ENCODE measurements at places on chromosomes 7 and 10.

DNA sequence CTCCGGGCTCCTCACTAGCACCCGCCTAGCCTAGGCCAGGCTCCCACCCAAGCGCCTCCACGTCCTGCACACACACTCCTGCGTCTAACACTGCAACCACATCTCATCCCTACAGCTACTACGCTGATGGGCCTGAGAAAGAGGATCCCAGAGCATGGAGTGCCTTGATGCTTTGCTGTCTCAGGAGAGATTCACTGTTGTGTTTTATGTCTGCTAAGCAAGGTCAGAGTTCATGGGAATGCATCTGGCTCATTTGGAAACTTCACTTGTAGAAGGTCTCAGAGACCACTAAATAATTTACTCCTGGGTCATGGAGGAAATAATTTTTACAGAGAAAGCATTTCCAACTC lies 88.7 kb downstream of the SLIT1 start:
- DNase-seq = no peak

DNA sequence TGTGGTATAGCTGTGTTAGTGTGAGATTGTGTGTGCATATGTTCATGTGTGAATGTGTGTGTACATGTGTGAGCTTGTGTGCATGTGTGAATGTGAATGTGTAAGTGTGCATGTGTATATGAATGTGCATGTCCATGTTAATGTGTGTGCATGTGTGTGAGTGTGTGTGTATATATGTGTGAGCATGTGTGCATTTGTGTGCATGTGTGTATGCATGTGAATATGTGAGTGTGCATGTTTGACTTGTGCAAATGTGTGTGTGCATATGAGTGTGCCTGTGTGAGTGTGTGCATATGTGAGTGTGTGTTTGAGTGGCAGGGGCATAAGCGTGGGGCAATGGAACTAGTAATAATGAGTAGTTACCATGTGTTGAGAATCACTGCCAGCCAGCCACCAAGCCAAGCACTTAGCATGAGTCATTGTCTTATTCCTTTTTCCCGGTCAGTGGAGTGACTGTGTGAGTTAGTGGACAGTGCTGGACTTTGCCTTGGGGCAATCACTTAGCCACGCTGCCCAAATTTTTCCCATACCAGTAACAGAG lies 46.3 kb upstream of the SHH start:
- DNase-seq = no peak

DNA sequence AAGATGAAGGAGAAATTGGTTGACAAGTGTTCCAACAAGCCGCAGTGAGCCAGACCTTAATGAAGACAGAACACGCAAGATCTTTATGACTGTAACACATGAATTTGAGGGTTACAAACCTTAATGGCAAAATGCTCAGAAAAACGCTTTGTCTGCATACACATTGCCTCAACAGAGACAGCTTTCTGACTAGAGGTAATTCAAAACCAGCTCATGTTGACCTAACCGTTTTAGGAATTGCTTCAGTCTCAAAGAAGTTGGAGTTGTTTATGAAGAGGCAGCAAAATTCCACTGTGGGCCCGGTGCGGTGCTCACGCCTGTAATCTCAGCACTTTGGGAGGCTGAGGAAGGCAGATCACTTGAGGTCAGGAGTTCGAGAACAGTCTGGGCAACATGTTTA lies 2.2 kb upstream of the GTF2I start:
- DNase-seq = no peak

DNA sequence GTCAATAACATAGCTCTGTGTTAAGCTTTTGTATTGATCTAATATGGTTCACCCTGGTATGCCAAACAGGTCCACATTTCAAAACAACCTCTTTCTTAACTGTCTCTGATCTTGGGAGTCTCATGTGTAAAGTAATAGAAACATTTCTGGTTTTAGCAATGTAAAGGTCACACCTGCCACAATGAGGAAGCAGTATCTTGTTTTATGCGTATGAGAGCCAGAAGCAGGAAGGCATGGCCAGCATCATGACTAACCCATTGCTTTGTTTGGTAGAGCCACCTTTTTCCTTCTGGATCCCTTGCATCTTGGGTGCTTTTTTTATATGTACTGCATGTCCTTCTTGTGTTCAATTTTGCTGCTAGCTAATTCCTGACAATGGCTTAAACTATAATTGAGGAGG lies 411.3 kb upstream of the SEMA3C start:
- DNase-seq = no peak

GRCh38 chr7:37988721-37989650 lies 68.5 kb downstream of the EPDR1 start:
- no peak for DNase-seq

DNA sequence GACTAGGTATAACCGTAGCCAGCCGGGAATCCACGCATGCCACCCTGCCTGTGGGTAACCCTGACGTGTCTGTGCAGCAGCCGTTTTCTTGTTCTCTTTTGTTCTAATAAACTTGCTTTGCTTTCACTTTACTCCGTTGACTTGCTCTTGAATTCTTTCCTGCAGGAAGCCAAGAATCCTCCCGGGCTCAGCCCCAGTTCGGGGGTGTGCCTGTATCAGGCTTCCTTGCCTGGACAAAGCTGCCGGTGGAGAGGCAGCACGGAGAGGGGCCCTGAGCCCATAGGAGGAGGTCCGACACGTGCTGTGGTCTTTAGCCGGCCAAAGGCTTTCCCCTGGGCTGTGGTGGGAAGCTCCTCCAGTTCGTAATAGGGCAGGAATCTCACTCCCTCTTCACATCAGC lies 256.5 kb upstream of the PPP2R2D start:
- no peak for DNase-seq

- DNase-seq = no peak
Observed at GRCh38 chr7:114843102-114843501, 78.8 kb upstream of the MDFIC start.

- DNase-seq = no peak
Observed at GRCh38 chr7:78489476-78490240, 691.1 kb downstream of the PHTF2 start.

- no peak for DNase-seq
Observed at GRCh38 chr7:94898340-94898739, 9.1 kb upstream of the PPP1R9A start.

DNA sequence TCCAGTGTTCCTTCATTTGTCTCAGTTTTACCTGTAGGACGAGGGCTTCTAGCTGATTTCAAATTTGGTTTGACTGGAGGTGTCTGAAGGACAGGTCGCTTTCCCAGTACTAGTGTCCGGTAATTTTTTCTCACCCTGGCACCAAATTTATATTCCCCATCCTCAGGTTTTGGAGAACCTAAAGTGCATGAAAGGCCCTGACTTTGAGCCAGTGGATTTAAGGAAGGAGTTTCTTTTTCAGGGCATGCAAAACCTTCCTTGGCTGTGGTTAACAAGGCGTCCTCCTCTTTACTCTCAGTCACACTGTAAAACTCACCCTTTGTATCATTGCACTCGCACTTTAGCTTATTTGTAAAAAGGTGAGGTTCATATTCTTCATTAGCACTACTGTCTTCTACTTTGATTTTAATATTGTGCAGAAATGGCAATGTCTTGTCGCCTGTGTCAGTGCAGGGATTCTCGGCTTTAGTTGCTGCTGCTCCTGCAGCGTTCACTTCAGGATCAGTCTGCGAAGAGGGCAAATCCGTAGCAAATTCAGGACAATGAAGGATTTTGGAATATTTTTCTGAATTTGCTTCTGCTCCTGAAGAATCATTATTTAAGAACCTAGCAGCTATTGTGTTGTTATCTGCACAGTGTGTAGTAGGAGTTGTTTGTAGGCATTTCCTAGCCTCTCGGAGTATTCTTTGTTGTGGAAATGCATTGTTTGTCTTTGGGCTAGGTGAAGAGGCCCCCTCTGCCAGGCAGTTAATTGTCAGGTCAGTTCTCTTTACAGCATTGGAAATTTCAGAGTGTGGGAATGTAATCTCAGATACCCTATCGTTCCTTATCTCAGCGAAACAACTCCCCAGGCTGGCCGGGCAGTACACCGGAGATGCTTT lies 9.9 kb downstream of the SKIDA1 start:
- no peak for DNase-seq

DNA sequence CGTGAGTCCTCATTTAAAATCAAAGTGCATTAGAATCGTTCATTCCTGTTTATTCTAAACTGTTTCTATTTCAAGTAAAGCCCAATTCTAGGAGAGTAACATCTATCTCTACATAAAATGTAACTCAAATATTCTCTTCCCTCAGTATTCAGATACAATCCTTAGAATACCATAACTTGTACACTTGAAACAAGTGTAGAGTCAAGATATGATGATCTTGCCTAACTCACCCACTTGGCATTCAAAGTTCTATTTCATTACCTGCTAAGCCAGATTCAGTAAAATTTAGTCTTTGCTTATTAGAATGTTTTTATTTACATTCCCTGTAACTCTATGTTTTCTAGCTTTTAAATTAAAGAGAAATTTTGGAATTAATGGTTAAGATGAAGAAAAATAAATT lies 31.6 kb downstream of the PRPS1L1 start:
- DNase-seq = no peak

DNA sequence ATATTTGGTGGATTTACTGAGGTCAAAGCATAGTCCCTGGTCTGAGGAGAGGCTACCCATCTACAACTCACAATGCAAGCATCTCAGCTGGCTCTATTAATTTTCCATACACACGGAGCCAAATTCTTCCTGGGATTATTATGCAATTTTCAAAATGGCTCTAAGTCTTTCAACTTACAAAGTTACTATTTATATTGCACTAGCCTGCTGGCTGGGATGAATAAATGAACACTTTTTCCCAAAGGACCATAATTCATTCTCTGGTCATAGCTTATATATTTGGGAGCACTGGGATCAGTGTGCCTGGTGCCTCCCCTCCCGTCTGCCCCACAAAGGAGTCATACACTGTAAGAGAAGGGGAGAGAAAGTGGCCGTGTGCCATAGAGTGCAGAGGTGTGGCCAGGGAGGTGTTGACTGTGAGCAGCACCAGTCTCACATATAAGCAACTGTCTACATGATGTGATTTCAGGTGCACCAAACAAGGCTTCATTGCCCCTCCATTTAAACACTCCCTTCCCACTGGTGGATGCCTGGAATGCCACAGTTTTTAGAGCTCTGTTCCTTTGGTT lies 88.6 kb downstream of the ZNF92 start:
- DNase-seq = no peak

- DNase-seq = no peak
Observed at GRCh38 chr10:116888380-116889055, 39.2 kb downstream of the ENO4 start.

GRCh38 chr10:22338931-22339330 lies 6.4 kb upstream of the SPAG6 start:
- DNase-seq = no peak

DNA sequence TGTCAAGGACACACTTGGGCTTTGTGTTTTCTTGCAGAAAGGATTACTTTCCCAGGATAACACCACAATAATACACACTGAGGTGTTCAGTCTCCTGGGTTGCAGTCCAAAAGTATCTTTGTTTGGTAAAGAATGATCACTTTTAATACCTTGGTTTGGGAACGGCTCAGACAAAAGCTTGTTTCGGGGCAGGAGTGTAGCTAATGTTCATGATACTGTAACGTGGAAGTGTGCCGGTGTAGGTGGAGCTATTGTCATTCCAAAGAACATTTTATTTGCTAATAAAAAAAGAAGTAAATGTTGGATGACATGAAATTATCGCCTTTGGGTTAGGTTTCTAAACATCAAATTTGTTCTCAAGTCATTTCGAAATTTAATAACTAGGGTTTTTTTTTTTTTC lies 1.2 kb downstream of the EIF4H start:
- no peak for DNase-seq

- no peak for DNase-seq
Observed at GRCh38 chr7:48101968-48102367, 12.9 kb downstream of the UPP1 start.

DNA sequence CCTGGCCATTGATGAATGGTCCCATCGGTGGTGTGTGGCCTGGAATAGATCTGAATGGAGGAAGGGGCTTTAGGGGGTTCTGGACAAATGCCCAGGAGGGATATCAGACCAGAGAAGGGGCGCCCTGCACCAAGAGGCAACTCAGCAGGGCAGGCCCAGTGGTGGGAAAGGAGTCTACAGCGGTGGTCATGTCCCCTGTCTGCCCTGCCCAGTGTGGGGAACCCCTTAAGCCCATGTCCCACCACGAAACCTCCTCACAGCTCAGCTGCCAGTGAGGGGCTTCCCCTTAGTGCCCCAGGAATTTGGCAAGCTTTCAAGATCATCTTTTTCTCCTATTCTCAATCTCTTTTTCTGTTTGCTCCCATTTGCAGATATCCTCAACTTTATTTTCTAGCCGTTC lies 14.1 kb upstream of the CCSER2 start:
- no peak for DNase-seq

DNA sequence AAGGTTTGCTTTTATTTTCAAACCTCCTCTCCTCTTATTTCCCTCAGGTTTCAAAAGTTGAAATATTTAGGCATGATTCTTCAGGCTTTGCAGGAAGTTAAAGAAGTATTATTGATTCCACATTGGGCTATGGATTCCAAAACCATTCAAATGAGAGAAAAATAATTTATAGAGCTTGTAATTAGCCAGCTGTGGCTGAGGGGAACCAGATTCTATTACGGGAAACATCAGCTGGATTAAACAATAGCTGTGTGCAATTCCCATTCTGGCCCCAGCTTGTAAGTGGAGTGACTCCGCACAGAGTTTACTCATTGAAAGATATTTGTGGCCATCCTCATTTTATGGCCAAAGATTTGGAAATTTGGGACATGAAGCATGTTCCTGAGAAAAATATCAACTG lies 77.0 kb upstream of the PHYHIPL start:
- DNase-seq = no peak

DNA sequence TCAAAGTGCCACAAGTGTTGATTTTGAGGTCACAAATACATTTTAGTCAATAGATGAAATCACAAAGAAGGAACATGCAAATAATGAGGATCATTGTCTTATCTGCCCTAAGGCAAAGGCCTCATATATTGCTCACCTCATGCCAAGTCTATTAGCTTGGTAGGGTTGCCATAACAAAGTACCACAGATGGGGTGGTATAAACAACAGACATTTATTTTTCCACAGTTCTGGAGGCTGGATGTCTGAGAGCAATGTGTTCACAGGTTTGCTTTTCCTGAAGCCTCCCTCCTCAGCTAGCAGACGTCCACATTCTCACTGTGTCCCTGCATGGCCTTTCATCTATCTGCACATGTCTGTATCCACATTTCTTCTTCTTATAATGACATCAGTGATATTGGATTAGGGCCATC lies 59.6 kb downstream of the RELN start:
- DNase-seq = no peak

- no peak for DNase-seq
Observed at GRCh38 chr10:101767600-101767945, 8.3 kb downstream of the FGF8 start.

- DNase-seq = no peak
Observed at GRCh38 chr7:12670000-12670729, 17.3 kb upstream of the ARL4A start.

DNA sequence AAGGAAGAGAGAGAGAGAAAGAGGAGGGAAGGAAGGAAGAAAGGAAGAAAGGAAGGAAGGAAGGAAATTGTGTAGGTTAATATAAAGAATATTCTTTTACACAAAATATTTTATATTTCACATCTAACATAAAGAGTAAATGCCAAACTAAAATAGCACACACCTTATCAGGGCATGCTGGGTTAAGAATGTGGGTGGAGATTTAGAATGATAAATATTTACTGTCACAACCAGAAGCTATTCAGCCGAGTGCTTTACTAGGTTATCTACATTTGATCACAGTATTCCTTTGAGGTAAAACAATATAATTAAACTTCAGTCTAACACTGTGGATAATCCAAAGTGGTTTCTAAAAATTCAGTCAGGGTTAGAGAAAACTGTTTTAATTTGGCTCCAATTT lies 103.3 kb downstream of the SEMA3A start:
- no peak for DNase-seq
